ENCODE measurements at places on chromosomes 1 and 21.

DNA sequence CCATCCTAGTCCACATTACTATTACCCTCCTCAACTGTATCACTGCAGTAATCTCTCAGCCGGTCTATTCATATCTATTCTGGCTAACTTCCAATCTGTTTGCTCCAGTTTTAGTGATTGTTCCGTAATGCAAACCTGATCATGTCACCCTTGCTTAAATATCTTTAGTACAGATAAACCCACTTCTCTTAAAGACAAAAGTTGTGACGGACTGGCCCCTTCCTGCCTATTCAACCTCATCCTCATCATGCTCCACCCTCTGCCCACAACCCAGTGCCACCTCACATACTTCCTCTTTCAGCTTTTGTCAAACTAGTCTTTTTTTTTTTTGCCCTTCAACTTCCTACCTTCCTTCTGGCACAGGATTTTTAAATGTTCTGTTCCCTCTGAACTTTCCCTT is 2.8 kb upstream of the C1orf162 start:
- DNase-seq = peak; percentile 51

- DNase-seq = no peak
Observed at GRCh38 chr1:96536581-96536980, 185.0 kb upstream of the PTBP2 start.

DNA sequence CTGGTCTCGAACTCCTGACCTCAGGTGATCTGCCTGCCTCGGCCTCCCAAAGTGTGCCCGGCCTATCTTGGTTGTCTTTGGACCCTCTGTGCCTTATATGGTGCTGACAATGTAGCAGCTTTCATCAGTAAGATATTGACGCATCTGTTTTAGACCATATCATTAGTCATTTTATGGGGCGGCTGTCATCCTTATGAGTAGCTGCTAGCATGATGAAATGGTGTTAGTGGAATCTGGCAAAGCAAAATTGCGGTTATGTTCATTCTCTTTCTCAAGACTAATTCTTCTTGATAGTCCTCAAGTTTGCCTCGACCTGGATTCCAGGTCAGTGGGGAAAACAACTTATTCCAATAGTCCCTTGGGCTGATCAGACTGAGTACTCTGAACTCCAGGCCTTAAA is 199.9 kb downstream of the PRDM2 start:
- no peak for DNase-seq

DNA sequence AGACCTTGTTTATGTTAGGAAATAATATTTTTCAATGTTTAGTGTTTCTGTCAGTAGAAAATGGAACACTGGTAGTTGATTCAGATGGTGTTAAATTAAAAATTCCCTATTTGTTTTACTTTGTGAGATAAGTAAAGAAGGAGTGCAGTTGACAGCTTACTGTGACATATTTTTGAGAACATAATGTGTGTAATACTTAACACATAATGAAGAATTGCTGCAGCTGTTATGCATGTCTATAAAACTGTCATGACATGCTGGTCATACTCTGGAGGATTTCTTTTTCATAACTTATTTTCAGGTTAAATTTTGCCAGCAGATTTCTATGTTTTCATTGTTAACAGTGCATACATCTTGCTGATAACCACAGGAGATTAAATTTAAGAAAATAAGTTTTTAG is 296.1 kb downstream of the CTH start:
- peak; percentile 11 for DNase-seq

DNA sequence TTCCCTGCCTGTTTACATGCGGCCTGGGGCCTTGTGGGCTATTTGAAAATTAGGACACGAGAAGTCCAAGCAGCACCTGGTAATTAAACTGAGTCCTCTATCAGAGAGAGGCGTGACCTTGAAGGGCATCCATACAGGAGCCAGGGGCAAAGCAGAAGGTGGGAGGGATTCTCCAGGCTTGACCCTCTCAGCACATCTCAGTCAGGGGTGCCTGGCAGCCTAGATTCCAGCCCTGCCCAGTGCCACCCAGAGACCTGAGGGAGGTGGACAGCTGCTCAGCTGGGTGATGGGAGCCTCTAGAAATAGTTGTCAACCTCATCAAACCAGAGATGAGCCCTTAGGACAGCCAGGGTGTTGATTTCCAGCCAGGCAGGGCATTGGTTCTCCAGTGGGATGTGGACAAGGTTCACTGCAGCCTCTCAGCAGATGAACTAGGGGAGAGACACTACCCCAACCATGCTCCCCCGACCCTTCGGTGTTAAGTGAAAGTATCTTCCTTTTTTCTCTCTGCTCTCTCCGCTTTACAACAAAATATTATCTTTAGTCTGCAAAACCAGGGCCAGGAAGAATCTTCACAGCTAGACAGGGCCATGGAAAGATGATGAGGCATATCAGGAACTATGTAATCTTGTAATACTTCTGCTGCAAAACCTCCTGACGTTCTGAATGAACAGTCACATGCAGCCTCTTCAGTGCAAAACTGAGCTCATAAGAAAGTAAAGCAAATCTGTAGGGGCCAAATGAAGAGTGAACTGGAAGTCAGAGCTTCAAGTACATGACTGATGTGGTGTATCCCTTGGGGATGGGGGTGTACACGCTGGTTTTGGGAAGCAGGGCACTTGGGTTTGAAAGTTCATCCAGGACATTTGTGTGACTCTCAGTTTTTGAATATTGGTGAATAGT is 35.9 kb upstream of the ATP5PO start:
- DNase-seq = peak; percentile 89

- no peak for DNase-seq
Observed at GRCh38 chr1:77762072-77762476, 2.4 kb upstream of the USP33 start.

GRCh38 chr1:221994274-221994698 is 252.4 kb upstream of the DUSP10 start:
- no peak for DNase-seq

GRCh38 chr1:19330449-19331135 is 18.5 kb downstream of the SLC66A1 start:
- no peak for DNase-seq

DNA sequence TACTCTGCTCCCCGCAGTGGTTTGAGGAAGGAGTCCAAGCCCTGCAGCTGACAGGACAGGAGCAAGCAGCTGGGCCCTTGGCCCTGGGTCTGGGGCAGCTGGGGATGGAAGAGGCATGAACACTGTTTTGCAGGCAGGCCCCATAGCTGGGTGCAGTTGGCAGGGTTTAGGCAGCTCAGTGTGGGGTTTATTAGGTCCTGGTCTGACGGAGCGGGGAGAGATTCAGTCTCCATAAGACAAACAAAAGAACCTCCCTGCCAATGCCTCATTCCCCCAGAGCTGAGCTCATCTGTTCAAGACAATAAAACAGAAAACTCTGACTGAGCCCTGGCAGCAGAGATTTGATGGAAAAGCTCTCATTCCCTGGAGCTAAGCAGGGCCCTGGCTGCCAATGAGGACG is 37.3 kb downstream of the OLFML2B start:
- DNase-seq = no peak

DNA sequence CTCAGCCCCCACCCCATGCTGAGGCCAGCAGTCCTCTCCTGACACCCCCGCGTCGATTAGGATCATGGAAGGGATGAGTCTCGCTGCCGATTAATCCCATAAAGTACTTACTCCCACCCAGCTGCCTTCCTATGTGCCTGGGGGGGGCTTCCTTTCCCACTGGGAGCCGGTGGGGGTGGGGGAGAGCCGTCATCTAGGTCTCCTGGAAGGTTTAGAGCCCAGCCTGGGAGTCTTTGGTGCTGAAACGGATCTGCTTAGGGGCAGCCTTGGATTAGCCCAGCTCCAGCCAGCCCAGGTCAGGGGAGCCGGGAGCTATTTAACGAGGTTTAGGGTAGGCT is 9.8 kb downstream of the SAMD11 start:
- DNase-seq = no peak

DNA sequence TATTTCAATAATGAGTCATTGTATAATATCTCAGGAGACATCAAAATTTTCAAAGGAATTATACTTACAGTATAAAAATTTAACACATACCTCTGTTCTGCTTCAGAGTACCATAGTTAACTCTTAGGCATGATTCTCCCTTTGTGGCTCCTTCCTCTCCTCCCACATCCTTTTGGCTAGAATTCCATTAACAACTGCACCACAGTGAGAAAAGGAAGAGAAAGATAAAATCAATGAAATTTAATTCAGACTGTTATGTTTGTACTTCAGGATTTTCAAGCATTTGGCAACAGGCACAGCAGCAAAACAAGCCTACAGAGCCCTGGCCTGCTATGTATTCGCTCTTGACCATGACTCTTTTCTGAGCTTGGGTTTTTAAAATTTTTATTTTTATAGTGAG is 57.2 kb upstream of the SGIP1 start:
- DNase-seq = no peak

DNA sequence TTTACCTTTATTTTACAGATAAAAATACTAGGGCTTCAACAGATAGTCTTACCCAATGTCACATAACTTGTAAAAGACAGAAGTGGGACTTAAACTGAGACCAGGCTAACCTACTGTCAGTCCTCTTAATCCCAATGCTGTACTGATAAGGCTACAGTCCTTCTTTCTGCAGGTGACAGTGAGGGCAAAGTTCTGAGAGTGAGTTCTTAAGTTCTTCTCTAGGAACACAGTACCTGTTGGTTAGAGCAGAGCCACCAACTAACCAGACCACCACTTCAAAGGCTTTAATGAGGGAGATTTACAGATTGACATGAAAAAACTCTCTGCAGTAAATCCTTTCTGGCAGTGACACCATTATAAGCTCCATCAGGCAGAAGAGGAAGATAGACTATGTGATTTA is 74.2 kb downstream of the SNX7 start:
- DNase-seq = no peak

- DNase-seq = peak; percentile 13
Observed at GRCh38 chr1:188281921-188282320, 1453.2 kb downstream of the PLA2G4A start.

DNA sequence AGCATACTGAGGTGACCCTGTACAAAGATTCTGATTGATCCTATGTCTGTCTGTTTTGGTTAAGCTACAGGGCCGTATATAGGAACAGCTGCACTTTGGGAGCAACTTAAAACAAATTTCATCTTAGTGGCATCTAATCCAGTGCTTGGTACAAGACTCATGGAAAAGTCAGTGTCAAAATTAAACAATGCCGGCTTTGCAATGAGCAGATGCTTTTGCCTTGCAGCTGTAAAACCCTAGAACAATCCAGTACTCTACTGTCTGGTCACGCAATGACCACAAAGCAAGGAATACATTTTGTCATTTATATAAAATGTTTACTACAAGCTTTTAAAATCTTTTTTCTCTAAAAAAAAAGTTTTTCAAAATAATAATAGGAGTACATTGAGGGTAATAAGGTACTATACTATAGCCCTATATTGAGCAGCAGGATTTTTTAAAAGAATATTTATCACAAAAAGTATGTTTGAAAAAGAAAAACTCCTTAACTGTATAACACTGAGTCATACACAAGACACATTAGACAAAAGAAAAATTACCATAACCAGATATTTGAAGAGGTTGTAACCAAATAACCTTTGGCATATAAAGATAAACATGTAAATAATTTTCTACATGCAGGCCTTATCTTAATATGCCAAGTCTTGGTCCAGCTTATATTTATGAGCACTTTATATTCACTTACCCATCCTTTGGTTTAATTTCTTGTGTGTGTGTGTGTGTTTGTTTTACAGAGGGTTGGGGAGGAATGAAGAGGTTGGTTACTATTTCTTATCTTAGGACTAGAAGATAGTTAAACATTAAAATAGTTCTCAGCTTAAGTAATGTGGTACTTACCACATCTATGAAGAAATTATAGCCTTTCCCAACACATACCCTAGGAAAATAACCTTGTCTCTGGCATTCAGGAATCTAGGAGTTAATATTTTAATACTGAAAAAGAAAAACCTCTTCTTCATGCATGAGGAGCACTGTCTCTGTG is 262.3 kb downstream of the FAF1 start:
- no peak for DNase-seq

- no peak for DNase-seq
Observed at GRCh38 chr1:68047659-68048026, 2.8 kb downstream of the DIRAS3 start.

DNA sequence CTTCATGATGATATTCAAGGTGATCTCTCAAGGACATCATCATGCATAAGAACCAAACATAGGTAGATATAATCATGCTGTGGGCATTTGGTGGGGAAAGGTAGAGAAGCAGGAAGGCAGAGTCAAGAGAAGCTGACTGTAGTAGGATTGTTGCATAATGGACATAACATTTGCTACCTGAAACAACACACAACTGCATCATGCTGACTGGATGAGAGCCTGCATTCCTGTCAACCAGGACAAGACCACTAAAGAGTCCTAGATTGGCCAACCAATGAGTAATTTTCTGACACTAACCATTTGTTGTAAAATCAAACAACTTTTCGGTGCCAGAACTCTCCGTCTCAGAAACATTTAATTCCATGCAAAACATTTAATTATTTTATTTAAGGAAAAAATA is 377.2 kb downstream of the PLPP3 start:
- no peak for DNase-seq

GRCh38 chr1:20401405-20402010 is 84.5 kb downstream of the CAMK2N1 start:
- DNase-seq = no peak

GRCh38 chr1:82001345-82001744 is 200.6 kb downstream of the ADGRL2 start:
- no peak for DNase-seq

GRCh38 chr1:6097824-6098223 is 52.1 kb downstream of the KCNAB2 start:
- DNase-seq = no peak

GRCh38 chr21:29185633-29186032 is 55.2 kb downstream of the MAP3K7CL start:
- no peak for DNase-seq

DNA sequence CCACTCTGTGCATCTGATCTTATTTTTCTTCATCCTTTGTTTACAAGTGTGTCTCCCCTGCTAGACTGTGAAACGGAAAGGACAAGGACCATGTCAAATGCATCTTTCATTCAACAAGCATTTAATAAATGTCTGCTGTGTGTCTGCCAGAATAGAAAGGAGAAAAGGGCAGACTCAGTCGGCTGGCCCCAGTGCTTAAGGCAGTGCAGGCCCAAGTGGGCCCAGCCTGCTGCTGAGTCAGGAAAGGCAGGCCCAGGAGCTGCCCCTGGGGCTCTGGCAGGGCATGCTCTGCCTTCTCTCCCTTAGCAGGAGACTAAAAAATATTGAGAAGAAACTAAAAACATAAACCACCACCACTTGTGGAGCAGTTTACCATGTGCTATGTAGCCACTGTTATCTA is 38.1 kb downstream of the PLEKHA6 start:
- peak; percentile 79 for DNase-seq

DNA sequence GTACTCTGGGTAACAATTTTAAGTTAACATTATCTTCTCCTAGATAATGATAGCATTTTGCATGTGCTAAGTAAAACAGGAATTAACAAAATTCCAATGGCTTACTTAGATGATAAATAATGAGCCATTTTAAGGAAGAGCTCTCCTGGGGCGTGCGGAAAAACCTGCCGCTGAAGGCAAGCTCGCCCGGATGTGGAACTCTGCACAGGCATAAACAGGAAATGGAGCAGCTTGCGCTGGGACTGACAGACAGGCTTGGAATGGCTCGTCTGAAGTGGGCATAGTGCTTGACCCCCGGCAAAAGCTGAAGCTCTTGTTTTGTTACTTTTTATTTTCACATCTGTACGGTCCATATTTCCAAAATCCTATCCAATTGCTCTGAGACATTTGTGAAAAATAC is 169.2 kb downstream of the ZNF281 start:
- no peak for DNase-seq

- DNase-seq = peak; percentile 52
Observed at GRCh38 chr1:154198756-154199562, 7.1 kb upstream of the TPM3 start.
